ENCODE measurements at places on chromosomes 3 and 15.

- DNase-seq = no peak
Measured at GRCh38 chr15:95557226-95558046, 773.1 kb upstream of the NR2F2 start.

GRCh38 chr15:75347222-75348033, 589 bp downstream of the NEIL1 start:
- DNase-seq = peak; percentile 80

DNA sequence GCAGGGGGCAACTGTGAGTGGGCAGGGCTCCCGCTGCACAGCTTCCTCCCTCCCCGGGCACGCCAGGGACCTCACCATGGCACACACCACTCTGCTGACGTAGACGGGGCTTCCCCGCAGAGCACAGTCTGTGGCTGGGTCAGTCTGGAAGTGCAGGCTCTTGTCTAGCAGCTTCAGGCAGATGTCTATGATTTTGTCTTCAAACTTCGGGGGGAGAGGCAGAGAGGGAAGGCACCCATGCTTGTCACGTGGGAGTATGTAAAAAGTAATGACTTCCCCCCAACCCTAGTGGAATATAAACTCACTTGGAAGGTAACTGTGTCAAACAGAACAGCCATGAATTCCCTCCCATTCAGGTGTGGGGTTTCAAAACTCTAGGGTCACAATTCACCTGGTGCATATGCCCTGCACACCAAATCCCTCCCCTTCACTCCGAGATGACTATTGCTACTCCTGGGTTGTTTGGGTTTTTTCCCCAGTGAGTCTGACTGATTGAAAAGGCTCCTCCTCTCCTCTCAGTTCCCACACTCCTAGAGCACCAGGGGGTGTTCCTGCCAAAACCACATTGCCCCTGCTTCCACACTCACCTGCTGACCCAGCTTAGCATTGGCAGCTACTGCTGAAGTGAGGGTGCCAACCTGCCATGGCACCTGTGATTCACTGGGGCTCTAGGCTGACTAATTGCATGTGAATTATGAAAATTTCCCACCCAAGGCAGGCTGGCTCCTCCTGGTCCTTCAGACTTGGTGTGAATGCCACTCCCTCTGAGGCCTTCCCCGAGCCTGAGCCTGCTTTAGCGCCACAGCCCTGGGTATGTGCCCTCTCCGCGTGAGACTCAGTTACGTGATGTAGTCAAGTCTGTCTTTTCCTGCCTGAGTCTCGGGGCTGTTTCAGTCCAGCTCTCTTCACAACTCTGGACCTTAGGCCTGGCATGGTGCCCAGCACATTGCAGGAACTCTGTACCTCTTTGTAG, 13.0 kb downstream of the TGM5 start:
- no peak for DNase-seq

DNA sequence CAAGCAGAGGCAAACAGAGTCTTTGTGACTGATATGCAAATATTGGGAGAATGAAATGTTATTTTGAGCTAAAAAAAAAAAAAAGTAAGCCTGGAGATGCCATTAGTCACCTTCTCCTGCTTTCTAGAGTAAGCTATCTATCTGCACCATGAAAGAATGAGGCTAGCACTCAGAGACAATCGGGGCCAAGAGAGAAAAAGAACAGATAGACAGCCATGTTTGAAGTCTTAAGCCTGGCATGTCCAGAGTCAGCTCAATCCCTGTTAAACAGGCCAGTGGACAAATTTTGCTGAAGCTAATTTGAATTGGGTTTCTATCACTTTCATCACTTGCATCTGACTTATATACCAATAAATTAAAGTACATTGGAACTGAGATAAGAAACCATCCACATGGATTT, 204.4 kb downstream of the SLC9A9 start:
- DNase-seq = no peak

DNA sequence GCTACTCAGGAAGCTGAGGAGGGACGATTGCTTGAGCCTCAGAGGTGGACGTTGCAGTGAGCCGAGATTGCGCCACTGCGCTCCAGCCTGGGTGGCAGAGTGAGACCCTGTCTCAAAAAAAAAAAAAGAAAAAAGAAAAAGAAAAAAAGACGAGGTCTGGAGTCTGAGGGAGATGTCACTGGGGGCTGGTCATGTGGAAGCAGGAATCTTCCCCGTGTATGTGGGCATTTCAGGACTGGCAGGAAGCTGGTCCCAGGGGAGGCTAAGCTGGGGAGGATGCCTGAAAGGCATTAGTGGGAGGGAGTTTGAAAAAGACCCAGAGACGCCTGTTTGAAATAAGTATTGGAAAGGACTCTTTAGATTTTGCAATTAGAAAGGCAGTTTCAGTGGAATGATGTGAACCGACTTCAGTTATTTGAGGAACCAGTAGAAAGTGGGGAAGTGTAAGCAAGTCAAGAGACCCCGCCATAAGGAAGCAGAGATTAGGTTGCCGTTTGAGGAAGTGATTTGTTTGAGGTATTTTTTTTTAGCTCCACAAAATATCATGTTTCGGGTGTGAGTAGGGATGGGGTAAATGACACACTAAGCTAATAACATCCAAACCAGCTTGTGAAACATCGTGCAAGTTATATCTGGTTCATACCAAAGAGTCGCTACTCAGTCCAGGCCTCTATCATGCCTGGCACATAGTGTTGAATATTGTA, 55.5 kb downstream of the ST6GAL1 start:
- DNase-seq = peak; percentile 93

DNA sequence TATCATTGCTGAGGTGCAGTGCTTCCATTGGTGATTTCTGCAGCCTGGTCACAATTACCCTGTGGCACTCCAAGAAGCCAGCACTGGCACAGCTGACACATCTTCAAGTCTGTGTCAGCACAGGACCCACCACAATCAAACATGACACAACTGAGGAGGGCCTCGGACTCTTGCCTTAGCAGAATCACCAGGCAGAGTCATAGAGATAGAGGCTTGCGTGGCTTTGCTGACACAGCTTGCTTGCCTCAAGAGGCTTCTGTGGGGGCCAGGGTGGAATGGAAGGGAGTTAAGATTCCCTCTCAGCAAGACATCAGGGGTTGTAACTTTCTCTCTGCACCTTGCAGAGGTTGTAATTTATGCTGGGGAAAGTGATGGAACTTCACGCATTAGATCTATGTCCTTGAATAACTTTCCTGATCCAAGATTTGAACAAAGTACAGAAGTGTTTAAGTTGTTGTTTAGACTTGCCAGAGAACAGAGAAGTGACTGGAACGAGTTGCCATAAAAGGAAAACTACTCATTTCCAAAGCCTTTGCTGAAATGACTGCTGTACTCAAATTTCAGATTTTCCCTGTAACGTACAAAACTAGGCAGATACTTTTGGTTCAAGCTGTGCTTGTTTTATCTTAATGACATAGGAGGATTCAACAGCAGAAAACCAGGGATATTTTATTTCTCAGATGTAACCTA, 170.7 kb downstream of the DIPK2A start:
- DNase-seq = no peak

- no peak for DNase-seq
Measured at GRCh38 chr3:101229681-101230080, 90.7 kb downstream of the IMPG2 start.

- DNase-seq = no peak
Measured at GRCh38 chr3:126531051-126531330, 7.0 kb downstream of the CHST13 start.

DNA sequence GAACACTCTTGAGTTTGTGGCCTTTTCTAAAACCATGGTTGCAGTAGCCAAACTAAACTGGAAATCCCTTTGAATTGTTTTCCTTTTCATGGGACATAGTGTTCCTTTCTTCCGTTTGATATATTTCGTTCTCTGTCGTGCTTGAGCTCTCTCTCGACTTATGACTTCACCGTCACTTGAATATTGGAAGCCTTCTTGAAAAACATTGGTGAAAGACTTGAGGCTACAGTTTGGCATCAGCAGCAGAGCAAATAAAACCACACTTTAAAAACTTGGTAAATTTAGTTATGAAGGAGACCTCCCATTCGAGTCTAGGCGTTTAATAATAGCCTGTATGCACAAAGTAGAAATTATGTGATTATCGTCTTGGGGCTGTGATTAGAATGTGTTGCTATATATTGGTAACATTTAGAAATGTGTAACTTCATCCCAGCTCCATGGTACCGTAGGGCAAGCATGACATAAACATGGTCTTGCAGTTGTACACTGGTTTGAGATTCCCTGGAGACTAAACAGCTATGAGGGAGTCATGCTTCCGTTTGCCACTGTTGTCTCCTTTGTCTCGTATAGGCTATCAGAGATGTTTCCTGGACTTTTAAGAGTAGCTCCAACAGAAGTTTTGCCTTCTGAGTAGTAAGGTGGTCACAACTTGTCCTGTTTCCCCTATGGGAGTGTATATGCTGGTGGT, 122.3 kb downstream of the PTPRG start:
- no peak for DNase-seq

DNA sequence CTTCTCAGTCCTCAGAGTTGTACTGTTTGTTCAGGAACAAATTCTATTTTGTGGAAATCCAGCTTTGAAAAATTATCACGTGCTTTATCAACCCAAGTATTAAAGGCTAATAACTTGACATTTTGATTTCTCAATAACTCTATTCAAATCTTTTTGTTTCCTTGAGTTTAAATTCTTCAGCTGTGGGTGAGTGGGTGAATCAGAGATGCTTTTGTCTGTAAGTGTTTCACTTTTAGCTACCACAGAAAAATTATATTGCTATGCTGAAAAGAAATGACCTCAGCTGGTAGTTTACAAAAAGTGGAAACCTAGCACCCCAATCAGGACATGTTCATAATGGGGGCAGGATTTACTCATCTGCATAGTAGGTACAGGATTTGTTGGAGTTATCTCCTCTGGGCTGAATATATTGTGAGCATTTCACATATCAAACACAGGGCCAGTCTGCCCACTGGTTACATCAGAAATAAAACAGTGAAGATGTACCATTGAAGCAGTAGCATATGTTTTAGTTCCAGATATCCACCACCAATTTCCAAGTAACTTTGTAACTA, 30.5 kb downstream of the MINDY4B start:
- no peak for DNase-seq

DNA sequence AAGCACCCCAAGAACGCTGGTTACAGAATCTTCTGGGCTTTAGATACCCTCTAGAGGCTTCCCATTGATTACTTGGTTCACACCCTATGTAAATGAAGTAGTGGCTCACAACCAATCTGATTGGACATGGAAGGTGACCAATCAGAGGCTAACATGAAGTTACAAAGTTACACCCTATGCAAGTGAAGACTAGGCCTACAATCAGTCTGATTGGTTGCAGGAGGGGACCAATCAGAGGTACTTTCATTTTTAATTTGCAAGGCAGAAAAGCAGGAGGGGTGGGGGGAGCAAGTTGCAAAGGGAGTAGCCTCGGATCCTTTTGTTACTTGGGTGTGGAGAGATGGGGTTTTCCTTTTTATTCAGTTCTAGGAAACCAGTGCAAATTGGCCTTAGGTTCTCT, 11.1 kb upstream of the RTP2 start:
- DNase-seq = peak; percentile 35

- no peak for DNase-seq
Measured at GRCh38 chr3:114660124-114660523, 366.3 kb downstream of the TIGIT start.

GRCh38 chr3:99920481-99921376, 103.1 kb downstream of the CMSS1 start:
- peak; percentile 58 for DNase-seq

- DNase-seq = no peak
Measured at GRCh38 chr15:101684877-101685276, 32.7 kb upstream of the TM2D3 start.

GRCh38 chr3:66534304-66534845, 33.6 kb upstream of the LRIG1 start:
- DNase-seq = no peak

DNA sequence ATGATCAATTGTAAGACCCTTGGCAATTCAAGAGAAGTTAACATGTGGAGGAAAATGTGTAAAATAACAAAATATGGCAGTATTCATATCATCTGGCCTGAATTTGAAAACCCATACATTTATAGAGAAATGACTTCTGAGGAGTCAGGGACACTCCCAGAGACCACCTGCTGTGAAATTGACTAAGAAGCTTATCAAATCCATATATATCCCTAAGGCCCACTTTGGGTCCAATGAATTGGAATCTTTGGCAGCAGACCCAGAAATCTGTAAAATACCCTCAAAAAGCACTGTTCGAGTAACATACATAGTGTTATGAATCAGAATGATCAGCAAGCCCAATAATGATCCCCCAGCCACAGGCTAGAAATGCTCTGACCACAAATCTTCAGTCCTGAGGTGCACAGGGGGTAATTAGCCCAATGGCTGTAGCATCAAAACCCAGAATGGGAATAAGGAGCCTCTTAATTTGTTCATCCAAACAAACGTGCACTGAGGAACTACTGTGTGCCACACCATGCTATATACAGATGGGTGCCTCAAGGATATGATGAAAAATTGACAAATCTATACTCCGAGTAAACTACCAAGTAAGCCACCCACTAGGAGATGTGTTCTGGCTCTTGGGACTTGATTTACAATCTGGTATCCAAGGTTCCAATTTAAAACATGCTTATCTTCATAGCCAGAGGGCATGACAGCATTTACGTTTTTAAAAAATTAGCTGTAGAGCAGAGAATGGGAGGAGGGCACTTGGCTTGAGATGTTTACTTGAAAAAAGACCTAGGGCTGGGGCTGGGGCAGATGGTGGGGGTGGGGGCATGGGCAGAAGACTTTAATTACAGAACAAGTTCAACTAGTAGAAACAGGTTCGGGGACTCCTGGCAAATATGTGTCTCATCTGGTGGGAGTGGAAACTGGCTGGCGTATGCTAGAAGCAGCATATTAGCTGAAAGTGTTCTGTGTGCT, 9.1 kb upstream of the ARHGEF3 start:
- DNase-seq = no peak

DNA sequence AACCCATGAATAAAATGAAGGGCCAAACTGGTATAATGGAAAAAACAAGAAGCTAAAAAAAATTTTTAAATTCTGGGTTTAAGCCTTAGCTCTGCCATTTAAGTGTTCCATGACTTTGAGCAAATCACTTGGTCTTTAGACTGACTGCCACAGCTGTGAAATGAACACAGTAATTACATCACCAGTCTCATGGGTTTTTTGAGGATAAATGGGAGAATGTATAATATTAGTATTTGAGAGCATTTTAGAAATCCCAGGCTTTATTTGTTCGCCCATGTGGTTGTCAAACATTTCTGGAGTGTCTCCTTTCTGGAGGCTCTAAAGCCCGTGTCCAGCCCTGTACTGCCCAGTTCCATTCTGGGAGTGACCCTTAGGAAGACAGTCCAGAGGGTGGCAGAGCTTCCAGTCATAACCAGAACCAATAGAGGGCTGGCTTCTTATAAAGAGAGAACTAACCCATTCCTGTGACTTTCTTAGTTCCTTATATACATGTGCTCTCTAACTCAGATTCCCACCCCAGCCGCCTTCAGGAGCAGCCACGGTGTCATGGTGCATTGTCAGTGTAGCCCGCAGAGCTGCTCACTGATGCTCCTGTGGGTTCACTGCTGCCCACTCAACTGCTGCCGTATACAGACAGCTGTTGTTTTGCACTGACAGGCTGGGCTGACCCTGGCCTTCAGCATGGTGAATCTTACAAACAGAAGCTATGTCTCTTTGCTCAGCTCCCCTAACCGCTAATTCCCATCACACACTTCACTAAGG, 44.7 kb downstream of the BOC start:
- DNase-seq = no peak

- DNase-seq = no peak
Measured at GRCh38 chr15:58467722-58468423, 36.1 kb downstream of the LIPC start.

All from KBM-7 (cell line).